T-helper 2 cell (primary cell): ENCODE measurements at places on chromosomes 3 and 15.

DNA sequence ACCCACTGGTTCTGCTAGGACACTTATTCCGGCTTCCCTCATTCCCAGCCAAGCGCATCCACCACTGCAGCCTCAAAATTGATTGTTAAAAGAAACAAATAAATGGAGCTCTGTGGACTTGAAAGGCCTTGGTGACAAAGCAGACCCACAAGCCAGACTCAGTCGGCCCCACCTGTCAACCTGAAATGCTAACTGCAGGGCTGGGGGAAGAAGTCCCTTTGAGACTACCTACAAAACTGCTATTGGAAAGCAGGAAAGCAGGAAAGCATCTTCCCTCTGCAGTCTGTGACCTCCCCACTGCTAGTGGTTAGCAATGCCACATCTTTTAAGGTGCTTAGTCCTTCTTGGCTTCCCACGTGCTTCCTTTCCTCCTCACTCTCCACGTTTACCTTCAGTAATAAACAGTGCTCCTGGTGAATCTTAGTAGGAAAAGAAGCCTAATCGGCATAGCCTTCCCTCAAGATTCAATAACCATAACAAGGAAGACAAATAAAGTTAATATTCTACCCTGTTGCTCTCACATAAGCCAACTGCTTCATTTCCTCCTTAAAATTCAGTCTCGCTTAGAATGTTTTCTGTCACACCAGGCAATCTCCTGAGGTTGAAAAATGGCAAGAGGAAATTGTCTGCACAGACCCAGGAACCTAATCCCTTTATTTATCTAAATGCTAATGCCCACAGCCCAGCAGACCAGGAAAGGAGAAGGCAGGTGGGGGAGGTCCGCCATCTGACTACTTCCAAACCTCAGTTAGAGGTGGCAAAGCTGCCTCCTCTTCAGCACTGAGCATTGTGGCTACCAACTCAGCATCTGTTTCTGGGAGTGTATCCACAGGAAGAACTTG, 296.2 kb downstream of the NEK10 start:
- no peak for DNase-seq

- DNase-seq, result no peak
Measured at GRCh38 chr3:49273825-49274532, 3.1 kb downstream of the C3orf62 start.

DNA sequence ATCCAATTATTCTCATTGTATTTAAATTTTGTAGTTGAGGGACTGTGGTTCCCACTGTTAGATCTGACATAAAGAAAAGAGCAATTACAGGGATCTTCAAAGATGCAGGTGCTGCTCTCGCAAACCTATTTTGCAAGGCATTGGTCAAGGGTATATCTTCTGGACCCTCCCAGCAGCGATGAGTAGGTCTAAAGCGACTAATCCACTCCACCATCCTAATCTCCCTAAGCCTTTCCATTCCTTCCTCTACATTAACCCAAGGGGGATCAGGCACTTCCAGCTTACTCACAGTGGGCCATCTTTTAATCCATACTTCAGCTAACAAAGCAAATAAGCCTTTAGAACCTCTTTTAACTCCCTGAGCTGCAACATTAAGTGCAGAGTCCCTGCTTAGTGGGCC, 37.0 kb upstream of the CPOX start:
- DNase-seq, result no peak

DNA sequence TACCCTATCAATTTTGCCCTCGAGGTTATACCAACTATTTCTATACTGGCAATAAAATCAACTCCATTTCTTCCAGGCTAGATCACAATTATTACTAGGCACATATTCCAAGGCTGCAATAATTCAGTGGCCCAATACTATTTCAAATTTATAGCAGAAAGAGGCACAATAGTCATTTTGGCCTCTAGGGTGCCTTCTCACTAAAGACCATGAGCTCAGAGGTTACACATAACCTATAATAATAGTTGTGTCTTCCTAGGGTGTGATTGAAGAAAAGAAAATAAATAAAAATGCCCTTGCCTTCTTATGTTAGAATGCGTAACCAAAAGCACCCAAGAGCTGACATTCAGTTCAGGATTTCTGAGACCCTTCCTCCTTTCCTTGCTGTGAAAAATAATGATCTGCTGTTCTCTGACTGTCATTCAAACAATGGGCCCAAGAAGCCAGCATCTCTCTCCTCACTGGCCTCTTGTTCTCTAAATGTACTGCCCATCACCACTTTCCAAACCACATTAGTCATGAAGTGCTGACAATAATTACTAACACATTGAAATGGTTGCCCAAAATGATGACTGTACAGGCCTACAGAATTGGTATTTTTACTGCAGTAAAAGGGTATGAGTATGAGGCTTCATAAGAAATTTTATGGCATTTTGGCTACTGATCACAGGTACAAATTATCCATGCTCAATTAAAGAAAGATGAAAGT, 244.8 kb downstream of the LRRN1 start:
- DNase-seq, result no peak

GRCh38 chr15:101477851-101478362, 11.6 kb downstream of the PCSK6 start:
- DNase-seq, result no peak

DNA sequence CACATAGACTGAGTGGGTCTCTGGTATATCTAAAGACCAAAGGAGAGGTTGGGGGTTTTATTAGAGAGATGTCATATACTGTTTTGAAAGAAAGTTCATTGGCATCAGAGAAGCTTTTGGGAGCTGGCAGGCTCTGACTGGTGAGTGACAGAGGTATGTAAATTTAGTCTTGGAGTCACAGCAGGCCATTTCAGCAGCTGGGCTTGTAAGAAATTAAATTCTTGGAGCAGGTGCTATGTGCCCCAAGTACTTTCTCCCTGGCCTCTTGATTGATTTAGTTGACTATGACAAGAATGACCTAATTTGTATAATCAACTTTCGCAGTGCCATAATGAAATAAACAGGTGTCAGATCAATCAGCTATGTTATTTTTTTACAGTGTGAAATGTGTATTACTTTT, 47.8 kb upstream of the CDAN1 start:
- DNase-seq, result no peak

- no peak for DNase-seq
Measured at GRCh38 chr3:5499404-5499803, 311.9 kb downstream of the EDEM1 start.

DNA sequence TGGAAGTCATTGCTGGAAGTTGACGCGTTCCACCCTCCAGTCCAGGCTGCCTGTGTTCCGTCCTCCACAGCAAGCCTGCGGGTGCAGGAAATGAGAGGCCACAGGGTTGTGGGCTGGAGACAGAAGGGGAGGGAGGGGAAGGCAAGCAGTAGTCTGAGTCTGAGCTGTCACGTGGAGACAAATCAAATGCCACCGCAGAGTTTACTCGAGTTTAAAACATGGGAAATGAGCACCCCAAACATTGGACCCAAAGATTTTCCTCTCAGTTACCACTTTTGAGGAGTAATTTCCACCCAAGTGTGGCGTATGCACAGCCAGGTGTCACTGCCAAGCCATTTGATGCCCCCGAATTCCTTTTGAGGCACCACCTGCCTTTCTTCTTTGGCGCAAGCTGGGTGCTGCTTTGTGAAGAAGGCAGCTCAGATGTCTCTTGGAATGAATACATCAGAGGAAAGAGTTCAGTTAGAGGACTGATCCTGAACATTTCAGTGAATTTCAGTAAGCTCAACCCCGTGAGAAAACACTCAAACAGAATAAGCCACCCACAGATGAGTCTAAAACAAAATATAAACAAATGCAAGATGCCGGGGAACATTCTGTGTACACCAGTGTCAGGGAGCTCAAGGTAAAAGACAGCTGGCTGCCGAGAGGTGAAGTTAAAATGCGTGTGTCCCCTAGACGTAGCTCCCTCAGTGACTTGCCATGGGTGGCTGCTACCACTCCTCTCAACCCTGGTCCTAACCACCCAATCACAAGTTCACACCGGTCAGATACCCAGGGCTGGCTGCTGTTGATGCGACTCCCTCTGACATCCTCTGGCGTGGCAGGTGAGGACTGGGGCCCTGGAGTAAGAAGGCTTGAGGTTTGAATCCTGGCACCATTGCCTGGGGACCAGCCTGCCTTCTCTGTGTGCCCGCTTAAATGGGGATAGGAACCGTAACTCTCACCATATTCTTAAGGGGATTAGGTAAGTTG, 203.8 kb downstream of the UACA start:
- DNase-seq, result peak; percentile 38

DNA sequence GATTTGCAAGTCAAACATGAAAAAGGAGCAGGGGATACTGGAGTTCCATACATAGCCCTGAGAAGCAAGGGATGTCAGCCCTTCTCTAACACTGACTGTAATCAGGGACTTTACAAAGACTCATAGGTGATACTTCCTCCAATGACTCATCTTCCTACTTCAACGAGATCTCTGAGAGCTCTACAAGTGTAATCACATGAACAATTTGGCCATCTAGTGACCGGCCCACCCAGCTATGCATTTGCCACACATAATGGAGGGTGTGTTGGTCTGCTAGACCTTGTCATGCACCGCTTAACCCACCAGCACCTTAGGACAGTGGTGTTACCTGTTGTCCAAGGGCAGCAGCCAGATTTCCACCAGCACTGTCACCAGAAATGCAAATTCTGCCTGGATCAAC, 75.3 kb downstream of the NCEH1 start:
- DNase-seq, result no peak

DNA sequence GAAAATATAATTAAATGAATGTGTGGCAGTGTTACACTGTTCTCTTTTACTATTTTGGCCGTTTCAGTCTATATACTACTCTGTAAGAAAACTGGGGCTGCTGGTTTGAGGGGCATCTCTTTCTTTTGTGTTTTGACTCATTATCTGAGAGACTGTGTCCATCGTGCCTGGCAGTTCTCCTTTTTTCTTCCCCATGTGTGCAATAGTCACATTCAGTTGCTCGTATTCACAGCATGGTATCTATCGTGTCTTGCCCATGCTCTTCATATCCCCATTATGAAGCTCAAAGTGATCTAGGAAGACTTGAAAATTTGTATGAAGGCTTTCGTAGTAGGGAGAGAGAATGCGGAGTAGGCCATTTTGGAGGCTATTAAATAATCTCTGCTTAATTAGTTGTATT, 29.8 kb upstream of the FAH start:
- DNase-seq, result no peak

- no peak for DNase-seq
Measured at GRCh38 chr3:146682171-146682570, 77.0 kb upstream of the PLSCR5 start.

GRCh38 chr3:114452256-114452655, 158.4 kb downstream of the TIGIT start:
- no peak for DNase-seq

DNA sequence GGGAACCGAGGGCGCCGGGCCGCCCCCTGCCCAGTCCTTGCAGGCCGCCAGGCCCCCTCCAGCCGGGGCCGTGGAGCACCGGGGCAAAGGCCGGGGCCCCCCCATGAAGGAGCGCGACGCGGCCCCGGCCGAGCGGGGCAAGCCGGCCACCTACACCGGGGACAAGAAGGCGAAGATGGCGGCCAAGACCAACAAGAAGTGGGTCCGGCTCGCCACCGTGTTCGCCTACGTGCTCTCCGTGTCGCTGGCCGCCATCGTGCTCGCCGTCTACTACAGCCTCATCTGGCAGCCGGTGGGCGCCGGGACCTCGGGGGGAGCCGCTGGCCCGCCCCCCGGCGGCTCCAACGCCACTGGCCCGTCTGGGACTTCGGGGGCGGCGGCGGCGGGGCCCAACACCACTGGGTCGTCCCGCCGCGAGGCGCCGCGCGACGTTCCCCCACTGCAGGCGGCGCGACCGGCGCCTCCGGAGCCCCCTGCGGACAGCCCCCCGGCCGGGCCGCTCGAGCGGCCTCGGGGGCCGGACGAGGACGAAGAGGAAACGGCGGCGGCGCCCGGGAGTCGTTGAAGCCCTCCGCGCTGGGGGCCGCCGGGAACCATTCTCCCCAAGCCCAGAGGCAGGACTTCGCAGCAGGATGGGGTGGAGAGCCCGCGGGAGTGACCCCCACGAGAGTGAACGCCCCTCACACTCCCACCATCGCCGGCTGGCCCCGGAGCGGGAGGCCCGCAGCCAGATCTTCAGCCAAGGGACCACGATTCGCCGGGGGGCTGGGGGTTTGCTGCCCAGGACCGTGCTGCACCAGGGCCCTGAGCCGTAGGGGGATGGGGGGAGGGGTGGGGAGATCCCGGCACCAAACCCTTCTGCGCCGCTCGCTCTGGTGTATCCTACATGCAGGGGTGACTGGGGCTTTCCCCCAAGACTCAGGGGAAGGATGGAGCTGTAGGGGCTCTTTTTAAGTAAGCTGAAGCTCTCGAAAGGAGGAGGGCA, 753 bp downstream of the INAFM2 start:
- DNase-seq, result no peak

GRCh38 chr3:152638707-152639450, 196.1 kb upstream of the P2RY1 start:
- no peak for DNase-seq

DNA sequence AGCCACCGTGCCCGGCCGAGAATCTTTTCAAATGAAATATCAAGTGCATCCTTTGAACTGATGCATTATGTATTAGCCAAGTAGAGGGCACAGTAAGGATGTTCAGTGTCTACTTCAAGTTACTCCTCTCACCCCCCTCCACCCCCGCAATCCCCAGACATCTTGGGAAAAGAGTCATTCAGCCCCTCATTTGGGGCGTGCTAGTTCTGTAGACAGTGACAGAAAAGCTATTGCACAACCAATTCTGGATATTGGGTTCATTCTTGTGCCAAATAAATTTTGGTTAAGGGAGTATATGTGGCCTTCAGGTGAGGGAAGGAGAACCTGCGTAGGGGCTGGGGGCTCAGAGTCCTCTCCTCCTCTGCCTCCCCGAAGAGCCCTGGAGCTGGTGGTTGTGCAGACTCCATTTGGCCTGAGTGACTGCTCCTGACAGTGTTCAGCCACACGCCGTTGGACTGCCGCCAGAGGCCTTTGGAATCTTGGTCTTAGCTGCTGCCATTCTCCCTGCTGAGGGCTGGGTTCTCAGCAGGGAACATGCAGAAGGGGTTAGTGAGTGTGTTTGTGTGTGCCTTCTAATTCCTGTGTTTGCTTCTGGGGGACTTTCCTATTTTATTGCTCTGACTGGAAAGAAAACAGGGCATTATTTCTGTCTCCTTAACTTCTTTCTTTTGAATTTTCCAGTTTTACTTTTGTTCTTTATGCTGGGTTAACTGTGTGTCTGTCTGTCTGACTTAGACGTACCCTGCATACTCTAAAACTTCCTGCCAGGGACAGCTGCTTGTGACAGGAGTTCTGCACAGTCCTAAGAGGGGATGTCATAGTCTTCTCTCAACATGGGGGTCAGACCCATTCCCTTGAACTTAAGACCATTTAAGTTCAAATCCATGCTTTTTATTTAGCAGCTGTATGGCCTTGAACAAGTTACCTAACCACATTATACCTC, 21.0 kb downstream of the RARB start:
- no peak for DNase-seq

DNA sequence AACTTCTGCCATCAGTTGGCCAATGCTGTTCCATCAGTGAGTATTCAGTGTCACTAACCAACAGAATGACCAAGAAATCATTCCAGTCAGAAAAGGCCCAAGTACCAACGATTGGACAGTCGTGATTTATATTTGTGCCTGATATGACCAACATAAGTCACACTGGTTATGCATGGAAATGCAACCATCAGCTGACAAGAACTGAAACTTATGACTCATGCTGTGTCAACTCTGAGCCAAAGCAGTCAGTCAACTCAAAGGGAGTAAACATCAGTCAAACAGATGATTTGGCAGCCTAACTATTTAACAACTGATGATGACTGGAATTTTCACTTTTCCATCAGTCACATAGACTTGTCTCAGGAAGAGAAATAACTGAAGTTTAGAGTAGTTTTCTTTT, 142.4 kb downstream of the ANXA2 start:
- no peak for DNase-seq

GRCh38 chr3:42043099-42043813, 47.9 kb upstream of the TRAK1 start:
- DNase-seq, result no peak
